Stimulated activated CD4-positive, alpha-beta T cell treated with anti-CD3 and anti-CD28 coated beads, Interleukin-4, amount 100 ng/mL, for 1 hour (primary cell): ENCODE measurements at places on chromosomes 5 and 9.
A peak's percentile ranks its signal among the peaks of the same experiment; 100 is the strongest.

GRCh38 chr9:2053883-2054845 lies 39.0 kb downstream of the SMARCA2 start:
- DNase-seq = peak; percentile 39

- DNase-seq = no peak
Measured at GRCh38 chr5:149175346-149176105, 34.2 kb downstream of the ABLIM3 start.

DNA sequence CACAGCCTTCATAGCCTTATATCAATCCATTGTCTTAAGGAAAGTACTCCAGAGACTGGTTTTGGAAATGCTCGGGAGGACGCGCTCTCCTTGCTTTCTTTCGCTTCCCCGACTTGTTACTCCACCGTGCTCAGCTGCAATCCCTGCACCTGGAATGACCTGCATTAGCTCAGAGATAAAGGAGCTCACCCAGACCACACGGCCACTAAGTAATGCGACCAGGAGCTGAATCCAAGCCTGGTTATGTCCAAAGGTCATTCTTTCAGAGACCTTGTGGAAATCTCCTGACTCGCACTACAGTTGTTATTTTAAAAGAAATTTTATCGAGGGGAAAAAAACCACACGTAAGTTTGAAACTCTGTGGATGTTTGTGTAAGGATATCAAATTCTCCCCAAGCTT lies 135.3 kb upstream of the DPYSL3 start:
- no peak for DNase-seq

GRCh38 chr5:1004461-1005248 lies 3.9 kb upstream of the NKD2 start:
- DNase-seq = peak; percentile 56

DNA sequence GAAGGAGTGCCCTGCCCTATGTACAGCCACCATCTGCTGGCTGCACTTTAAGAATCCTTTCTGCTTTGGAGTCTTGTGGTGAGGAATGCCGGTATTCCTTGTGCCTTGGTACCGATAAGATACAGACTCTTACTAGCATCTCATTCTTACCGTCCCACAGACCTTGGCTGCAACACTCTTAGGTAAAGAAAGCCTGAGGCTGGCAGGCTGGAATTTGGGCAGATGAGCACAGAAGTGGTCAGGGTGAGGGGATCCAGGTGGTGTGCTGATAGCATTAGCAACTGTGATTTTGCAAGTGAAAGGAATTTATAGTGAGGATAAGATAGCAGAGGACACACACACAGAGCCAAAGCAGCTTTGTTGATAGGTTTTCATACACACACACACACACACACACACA lies 198.1 kb downstream of the ENC1 start:
- no peak for DNase-seq

DNA sequence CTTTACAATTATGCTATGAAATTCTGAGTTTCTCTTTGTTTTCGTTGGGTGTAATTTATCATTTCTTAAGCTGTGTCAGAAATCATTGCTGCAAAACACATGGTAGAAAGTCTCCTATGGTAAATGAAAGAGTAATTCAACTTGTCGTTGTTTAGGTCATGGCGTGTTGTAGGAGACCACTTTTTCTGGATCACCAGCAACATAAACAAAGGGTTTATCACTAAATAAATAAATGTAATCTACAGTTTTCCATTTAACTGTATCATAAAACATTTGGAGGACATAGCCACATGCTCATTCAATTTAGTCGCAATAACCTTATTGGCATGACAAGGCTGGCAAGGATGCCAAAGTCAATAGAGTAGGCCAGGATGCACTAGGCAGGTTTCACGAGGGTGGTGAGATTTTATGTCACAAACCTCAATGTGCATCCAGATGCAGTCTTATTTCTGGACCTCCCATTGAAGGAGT lies 154.4 kb upstream of the ERCC6L2 start:
- DNase-seq = no peak

DNA sequence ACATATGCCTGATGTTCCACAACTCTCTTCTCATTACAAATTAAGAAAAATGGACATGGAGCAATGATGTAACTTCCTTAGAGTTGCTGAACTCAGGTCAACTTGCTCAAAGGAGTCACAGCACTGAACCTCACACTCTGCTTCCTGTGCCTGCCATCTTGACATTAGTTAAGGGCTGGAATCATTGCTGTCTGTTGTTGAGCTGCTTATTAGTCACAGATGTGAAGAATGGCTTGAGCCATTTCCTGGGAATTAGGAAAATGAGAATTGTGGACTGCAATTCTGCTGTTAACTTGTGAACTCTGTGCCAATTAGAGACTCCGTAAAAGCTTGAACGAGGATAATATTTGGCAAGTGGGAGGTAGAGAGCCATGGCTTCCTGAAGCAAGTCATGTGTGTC lies 212.0 kb downstream of the ADAMTS12 start:
- no peak for DNase-seq

- DNase-seq = no peak
Measured at GRCh38 chr5:180595381-180596114, 4.2 kb upstream of the SCGB3A1 start.

DNA sequence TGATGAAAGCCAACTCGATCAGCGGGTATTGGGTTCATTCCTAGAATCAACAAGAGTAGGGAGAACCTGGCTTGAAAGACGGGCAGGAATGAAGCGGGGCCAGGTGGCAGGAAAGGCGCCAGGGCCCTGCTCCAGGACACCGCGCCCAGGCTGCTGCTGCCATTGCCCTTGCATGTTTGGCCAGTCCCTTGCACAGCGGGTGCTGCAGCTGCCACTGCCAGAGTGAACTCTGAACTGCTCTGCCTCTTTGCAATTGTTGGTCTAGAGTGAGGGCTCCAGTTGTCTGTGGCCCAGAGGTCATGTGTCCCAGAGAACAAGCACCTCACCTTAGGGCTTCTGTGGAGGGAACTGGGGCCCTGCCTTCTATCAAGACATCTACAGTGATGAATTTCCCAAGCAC lies 24.0 kb upstream of the CARTPT start:
- no peak for DNase-seq

- DNase-seq = no peak
Measured at GRCh38 chr5:171067540-171068130, 205.8 kb downstream of the RANBP17 start.

DNA sequence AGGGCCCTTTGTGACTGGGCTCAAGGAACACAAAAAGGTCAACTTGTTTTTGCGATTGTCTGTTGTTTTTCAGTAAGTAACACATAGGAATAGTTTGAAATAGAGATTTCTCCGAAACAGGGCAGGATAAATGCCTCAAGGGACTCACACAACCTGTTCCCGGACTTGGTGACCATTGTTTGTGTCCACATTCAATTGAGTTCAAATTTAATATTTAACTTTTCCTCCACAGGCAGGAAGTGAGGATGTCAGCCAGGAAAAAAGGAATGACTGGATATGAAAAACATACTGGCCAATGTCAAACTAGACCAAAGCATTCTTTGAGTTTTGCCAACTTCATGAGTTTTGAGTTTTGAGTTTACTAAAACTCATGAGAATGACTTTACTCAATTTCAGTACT lies 72.7 kb downstream of the SPATA31C2 start:
- no peak for DNase-seq

DNA sequence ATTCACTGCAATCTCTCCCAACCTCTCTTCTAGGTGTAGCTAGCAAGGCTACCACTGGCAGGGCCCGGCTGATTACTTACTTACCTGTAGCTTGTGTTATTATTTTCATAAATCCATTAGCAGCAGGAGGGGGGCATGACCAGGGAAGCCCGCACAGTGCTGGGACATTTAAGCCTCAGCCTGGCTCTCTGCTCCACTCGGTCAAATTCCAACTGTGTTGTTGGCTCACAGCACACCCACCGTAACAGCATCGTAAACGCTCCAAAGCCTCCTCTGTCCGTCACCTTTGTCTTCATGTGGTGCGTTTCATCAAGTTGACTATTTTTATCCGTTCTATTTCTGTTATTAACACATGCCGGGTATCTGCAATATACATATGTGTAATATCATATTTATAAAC lies 264.7 kb downstream of the NSG2 start:
- DNase-seq = no peak

- DNase-seq = no peak
Measured at GRCh38 chr5:97436405-97436804, 253.4 kb upstream of the RIOK2 start.

GRCh38 chr5:11540112-11540511 lies 364.1 kb downstream of the CTNND2 start:
- no peak for DNase-seq

DNA sequence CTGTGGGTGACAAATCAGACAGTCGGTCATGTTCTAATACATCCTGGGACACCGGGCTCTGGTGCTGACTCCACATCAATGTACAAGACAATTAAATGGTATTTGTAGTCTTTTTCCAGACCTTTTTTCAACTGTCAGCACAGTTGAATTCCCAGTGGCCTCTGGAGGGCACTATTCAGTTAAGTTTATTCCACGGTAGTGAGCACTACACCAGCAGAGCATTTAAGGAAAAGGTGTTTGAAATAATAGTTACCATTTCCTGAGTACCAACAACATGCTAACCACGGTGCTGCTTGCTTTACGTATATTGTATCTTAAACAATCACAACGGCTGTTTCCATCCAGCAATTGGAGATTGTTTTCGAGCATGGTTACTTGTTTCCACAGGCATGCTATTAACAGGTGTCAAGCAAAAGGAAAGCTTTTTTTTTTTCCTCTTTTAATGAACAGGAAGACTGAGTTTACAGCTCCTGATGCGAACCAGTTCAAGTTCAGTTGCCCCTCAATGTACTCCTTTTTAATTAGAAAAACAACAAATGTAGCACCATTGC lies 186.7 kb downstream of the PDZD2 start:
- peak; percentile 8 for DNase-seq

DNA sequence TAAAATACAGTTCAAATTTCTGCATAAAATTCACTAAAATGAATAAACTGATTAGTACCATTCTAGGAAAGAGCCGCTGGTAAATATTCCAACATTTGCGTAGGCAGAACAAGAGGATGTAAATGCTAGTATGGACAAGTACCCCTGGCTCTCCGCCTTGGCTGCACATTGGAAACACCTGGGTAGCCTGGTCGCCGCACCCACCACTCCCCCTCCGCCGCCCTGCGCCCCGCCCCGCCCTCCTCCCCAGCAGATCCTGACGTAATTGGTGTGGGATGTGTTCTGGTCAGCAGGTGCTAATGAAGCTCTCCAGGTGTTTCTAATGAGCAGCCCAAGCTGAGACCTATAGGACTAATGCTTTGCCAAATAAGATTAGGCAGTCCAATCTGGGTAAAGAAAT lies 225.7 kb downstream of the FRMD3 start:
- no peak for DNase-seq

GRCh38 chr5:90640484-90641059 lies 82.0 kb downstream of the ADGRV1 start:
- DNase-seq = no peak

GRCh38 chr5:136080483-136081216 lies 51.9 kb downstream of the TGFBI start:
- DNase-seq = peak; percentile 39

DNA sequence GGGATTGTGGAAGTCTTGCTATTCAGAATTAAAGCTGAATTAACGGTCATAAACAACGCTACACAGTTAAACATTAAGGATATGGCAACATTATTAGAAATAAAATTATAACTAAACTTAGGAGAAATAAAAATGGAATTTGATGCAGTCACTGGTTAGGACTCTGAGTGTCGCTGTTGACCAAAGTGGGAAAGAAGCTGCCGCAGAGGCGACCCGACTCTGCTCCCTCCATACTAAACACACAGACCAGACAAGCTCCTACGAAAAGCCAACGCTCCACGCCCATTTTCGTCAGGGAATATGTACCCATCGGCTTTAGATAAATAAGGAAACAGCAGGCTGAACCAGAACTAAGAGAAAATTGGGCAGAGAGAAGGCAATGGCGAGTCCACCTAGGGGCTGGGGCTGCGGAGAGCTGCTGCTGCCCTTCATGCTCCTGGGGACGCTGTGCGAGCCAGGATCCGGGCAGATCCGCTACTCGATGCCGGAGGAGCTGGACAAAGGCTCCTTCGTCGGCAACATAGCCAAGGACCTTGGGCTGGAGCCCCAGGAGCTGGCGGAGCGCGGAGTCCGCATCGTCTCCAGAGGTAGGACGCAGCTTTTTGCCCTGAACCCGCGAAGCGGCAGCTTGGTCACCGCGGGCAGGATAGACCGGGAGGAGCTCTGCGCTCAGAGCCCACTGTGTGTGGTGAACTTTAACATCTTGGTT lies at the start of gene PCDHGA5:
TSS of gene PCDHGA5 (plus strand) at position 211 of the 709 bp plus-strand sequence. CDS start at position 380, 169 bp downstream.
- no peak for DNase-seq

DNA sequence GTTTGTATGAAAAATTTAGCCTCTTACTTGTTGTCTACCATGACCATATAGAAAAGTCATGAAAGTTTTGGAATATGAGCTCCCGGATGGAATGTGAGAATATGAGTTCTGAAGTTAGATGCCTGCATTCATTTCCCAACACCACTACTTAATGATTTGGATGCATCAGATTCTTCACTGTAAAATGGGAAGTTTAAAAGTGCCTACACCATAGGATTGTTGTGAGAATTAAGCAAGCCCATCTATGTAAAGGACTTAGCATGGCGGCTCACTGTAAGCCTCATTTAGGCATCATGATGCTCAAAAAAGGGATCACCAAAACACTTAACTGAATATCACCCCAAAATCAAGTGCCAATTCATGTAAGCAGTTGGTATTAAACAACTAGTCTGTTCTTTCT lies 177.3 kb downstream of the RAB3C start:
- DNase-seq = no peak

GRCh38 chr5:143862271-143862670 lies 50.3 kb downstream of the HMHB1 start:
- no peak for DNase-seq

DNA sequence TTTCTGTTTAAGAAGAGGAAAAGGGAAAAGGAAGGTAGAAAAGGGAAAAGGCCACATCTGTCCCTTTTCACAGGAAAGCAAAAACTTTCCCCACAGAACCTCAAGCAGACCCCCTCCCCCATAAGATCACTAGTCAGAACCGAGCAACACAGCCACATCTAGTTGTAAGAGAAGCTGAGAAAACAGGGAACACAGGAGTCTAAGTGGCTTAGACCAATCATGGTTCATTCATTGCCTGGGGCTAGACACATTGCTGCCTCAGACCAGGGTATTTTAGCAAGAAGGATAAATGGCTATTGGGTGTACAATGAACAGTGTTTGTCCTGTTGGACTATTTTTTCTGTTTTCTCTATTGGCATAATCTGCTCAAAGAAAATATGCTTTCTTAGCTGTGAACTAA lies 98.0 kb downstream of the ARL15 start:
- DNase-seq = no peak

- no peak for DNase-seq
Measured at GRCh38 chr5:159732220-159732619, 184.1 kb upstream of the ADRA1B start.

GRCh38 chr9:20473515-20474013 lies 148.7 kb downstream of the MLLT3 start:
- no peak for DNase-seq

DNA sequence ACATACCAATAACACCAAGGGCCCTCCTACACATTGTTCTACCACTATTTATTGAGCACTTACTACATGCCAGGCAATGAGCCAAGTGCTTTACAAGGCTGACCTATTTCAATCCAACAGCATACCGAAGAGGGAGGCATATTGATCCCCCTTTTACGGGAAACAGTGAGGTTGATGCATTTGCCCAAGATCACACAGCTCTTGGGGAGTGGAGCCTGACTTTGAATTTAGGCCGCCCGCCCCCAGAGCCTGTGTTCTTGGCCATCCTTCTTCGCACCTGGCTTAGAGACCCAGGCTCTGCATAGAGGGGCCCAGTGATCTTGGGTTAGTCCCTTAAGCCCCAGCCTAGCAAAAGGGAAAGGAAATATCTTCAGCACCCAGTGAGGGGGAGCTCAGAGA lies 158.1 kb upstream of the IER5L start:
- no peak for DNase-seq
